ENCODE measurements at places on chromosomes 2 and 18. TPM values are rescaled to one million over a fixed set of nuclear protein-coding genes. Genes with fewer than 3 reads are reported as not detected.

C1GALT1C1L gene
- total RNA-seq: 0.74 TPM

RNASEH1 gene
- 30.3 TPM for total RNA-seq

UGT1A7 gene
- not detected for total RNA-seq

PAX8 gene
- 0.76 TPM for total RNA-seq

OR6B2 gene
- total RNA-seq: not detected

SMIM21 gene
- not detected for total RNA-seq

GPBAR1 gene
- 0.41 TPM for total RNA-seq

CFC1 gene
- total RNA-seq: not detected

LOXL3 gene
- 2.1 TPM for total RNA-seq

LYG2 gene
- not detected for total RNA-seq

CFAP221 gene
- total RNA-seq: not detected

LIMS2 gene
- 8.2 TPM for total RNA-seq

SERPINB3 gene
- not detected for total RNA-seq

ICOS gene
- total RNA-seq: 76.2 TPM

ERFE gene
- 1.1 TPM for total RNA-seq

DIPK1C gene
- total RNA-seq: not detected

NT5DC4 gene
- total RNA-seq: not detected

POTEE gene
- total RNA-seq: 0.62 TPM

C2orf15 gene
- 0.16 TPM for total RNA-seq
